A673 (cell line): ENCODE measurements at places on chromosomes 5 and 9. TPM values are rescaled to one million over a fixed set of nuclear protein-coding genes. Genes with fewer than 3 reads are reported as not detected.

Gene FCN2
- not detected in 2 replicates for total RNA-seq

Gene PPP2R2B
- total RNA-seq: not detected in 2 replicates

Gene CD180
- total RNA-seq: 0.24 TPM in 1 of 2 replicates, not detected in the other

Gene MCC
- 0.60 and 0.87 TPM in 2 replicates for total RNA-seq

Gene MSH3
- total RNA-seq: 16.2 and 18.4 TPM in 2 replicates

Gene DMRTA1
- total RNA-seq: 0.41 and 0.61 TPM in 2 replicates

- no peak overlapping the region for H3K27ac ChIP-seq
- no peaks in the 10 kb centered on the region for H3K36me3 ChIP-seq
- H3K27me3 ChIP-seq: peaks cover 26% of the 10 kb centered on the region
- H3K4me1 ChIP-seq: no peaks in the 10 kb centered on the region
- no peak for DNase-seq
These were observed 914 bp upstream of the CD72 start for GRCh38 chr9:35618854-35619799.

DNA sequence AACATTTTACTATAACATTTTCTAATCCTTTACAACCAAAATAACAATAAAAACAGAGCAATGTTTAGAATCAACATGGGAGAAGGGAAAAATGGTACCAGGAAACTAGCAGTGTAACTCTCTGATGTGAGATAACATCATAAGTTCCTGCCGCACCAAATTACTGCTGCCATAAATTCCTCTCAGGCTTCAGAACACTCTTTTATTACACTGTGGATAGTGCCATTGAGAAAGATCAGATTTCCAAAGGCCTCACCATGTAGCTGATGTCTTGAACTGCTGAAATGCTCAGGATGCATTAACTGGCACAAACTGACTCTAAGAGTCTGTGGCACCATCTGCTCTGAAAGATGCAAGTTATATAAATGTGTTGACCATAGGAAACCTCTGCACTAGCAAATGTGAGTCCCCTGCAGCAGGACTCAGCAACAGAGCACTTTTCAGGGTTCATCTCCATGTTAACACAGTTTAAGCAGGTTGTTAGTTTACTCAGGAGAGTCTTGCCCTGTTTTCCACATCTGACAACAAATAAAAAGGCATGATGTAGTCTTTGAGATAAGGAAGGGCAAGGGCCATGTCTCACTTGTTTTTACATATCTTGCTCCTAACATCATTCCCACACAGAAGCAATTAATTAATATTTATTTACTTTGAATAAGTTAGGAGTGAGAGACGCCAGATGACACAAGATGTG lies 218.1 kb downstream of the CETN3 start:
- H3K27me3 ChIP-seq: no peaks in the 10 kb centered on the region
- H3K4me3 ChIP-seq: no peak overlapping the region
- DNase-seq: no peak
- H3K4me1 ChIP-seq: no peaks in the 10 kb centered on the region
- no peak overlapping the region for H3K27ac ChIP-seq

- no peak overlapping the region for H3K4me3 ChIP-seq
- H3K27ac ChIP-seq: no peak overlapping the region
- H3K27me3 ChIP-seq: peaks cover 24% of the 10 kb centered on the region
These were observed 34.2 kb upstream of the CLPTM1L start for GRCh38 chr5:1378866-1379659.

GRCh38 chr5:51657340-51658240 lies 274.3 kb downstream of the ISL1 start:
- H3K4me3 ChIP-seq: no peak overlapping the region
- DNase-seq: peak; percentile 68
- no peak overlapping the region for H3K27ac ChIP-seq
- no peaks in the 10 kb centered on the region for H3K36me3 ChIP-seq
- no peaks in the 10 kb centered on the region for H3K27me3 ChIP-seq

GRCh38 chr5:154191467-154192261 lies 1.1 kb downstream of the GALNT10 start:
- no peaks in the 10 kb centered on the region for H3K36me3 ChIP-seq
- no peak for DNase-seq
- H3K4me1 ChIP-seq: peaks cover 9% of the 10 kb centered on the region
- no peak overlapping the region for H3K27ac ChIP-seq
- peaks cover 6% of the 10 kb centered on the region for H3K27me3 ChIP-seq
- peak overlapping the region; percentile 60 for H3K4me3 ChIP-seq

- no peaks in the 10 kb centered on the region for H3K27me3 ChIP-seq
- no peak overlapping the region for H3K4me3 ChIP-seq
- H3K4me1 ChIP-seq: no peaks in the 10 kb centered on the region
- H3K36me3 ChIP-seq: peaks cover 8% of the 10 kb centered on the region
These were observed 35.5 kb downstream of the BICD2 start for GRCh38 chr9:92728831-92729734.

GRCh38 chr5:93874080-93874479 lies 132.7 kb upstream of the POU5F2 start:
- H3K4me1 ChIP-seq: no peaks in the 10 kb centered on the region
- H3K36me3 ChIP-seq: no peaks in the 10 kb centered on the region
- H3K4me3 ChIP-seq: no peak overlapping the region
- no peak overlapping the region for H3K27ac ChIP-seq
- no peaks in the 10 kb centered on the region for H3K27me3 ChIP-seq

GRCh38 chr9:18676525-18676924 lies 202.6 kb downstream of the ADAMTSL1 start:
- H3K4me3 ChIP-seq: no peak overlapping the region
- no peak overlapping the region for H3K27ac ChIP-seq
- H3K27me3 ChIP-seq: no peaks in the 10 kb centered on the region
- no peaks in the 10 kb centered on the region for H3K4me1 ChIP-seq

- no peaks in the 10 kb centered on the region for H3K36me3 ChIP-seq
- no peak for DNase-seq
- peaks cover 7% of the 10 kb centered on the region for H3K4me1 ChIP-seq
- no peak overlapping the region for H3K27ac ChIP-seq
- no peak overlapping the region for H3K4me3 ChIP-seq
These were observed 19.7 kb upstream of the CSF1R start for GRCh38 chr5:150105928-150106615.

GRCh38 chr9:69139596-69139995 lies 34.5 kb upstream of the TJP2 start:
- no peak overlapping the region for H3K4me3 ChIP-seq
- no peaks in the 10 kb centered on the region for H3K36me3 ChIP-seq
- DNase-seq: no peak
- H3K27me3 ChIP-seq: no peaks in the 10 kb centered on the region
- H3K4me1 ChIP-seq: no peaks in the 10 kb centered on the region

DNA sequence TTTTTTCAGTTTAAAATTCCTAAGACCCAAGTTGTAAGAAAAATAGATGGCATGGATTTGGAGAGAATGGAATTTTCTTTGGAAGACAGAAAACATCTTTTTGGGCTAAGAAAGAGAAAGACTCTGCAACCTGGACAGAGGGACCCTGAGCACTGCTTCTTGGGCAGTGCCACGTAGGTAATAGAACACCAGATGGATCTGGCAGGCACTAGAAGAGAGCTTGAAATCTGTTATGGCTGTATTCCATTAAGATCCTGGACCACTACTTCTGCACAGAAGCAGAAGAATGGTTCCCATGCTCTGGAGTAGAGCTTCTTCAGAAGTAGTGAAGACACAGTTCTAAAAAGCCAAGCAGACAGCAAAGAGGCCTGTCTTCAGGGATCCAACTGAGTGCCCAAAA lies 306.4 kb upstream of the CD180 start:
- DNase-seq: no peak
- no peaks in the 10 kb centered on the region for H3K36me3 ChIP-seq
- no peaks in the 10 kb centered on the region for H3K27me3 ChIP-seq
- no peak overlapping the region for H3K4me3 ChIP-seq

GRCh38 chr5:63726496-63726895 lies 235.7 kb downstream of the HTR1A start:
- H3K4me1 ChIP-seq: no peaks in the 10 kb centered on the region
- H3K4me3 ChIP-seq: no peak overlapping the region
- DNase-seq: no peak
- H3K27ac ChIP-seq: no peak overlapping the region
- no peaks in the 10 kb centered on the region for H3K36me3 ChIP-seq

- no peaks in the 10 kb centered on the region for H3K36me3 ChIP-seq
- peaks cover 38% of the 10 kb centered on the region for H3K4me1 ChIP-seq
- no peaks in the 10 kb centered on the region for H3K27me3 ChIP-seq
- H3K4me3 ChIP-seq: no peak overlapping the region
- H3K27ac ChIP-seq: peak overlapping the region; percentile 78
These were observed 87.6 kb upstream of the COL5A1 start for GRCh38 chr9:134553996-134554372.

GRCh38 chr9:33415501-33416038 lies 13.2 kb upstream of the AQP7 start:
- DNase-seq: peak; percentile 38
- H3K36me3 ChIP-seq: no peaks in the 10 kb centered on the region
- no peak overlapping the region for H3K4me3 ChIP-seq
- no peak overlapping the region for H3K27ac ChIP-seq

DNA sequence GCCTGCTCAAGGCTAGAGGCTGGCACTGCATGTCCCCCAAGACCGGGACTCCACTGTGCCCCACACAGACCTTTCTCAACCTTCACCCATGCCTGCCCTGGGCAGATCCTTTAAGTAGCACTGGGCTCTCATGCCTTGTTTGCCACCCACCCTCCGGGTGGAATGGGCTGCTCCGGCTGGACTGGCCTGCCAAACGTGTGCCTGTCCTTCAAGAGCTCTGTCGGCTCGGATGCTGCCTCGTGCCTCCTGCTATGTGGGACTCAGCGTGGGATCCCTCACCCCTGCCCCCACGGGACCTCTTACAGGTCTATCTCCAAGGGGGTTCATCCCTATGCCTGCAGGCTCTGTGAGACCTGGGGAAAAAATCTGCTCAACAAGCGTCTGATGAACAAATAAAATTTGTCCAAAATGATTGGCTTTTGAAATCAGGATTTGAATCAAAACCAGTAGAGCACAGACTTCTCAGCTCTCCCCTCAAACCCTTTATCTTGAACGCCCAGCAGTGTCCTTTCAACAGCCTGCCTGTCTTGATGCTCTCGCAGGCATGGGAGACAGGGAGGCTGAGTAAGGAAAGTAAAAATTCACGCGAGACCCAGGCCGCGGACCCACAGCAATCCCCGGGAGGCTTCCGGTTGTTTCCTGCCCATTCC lies 56.3 kb downstream of the CRB2 start:
- H3K4me1 ChIP-seq: peaks cover 5% of the 10 kb centered on the region
- H3K4me3 ChIP-seq: no peak overlapping the region
- H3K27me3 ChIP-seq: no peaks in the 10 kb centered on the region
- H3K27ac ChIP-seq: no peak overlapping the region
- H3K36me3 ChIP-seq: no peaks in the 10 kb centered on the region

DNA sequence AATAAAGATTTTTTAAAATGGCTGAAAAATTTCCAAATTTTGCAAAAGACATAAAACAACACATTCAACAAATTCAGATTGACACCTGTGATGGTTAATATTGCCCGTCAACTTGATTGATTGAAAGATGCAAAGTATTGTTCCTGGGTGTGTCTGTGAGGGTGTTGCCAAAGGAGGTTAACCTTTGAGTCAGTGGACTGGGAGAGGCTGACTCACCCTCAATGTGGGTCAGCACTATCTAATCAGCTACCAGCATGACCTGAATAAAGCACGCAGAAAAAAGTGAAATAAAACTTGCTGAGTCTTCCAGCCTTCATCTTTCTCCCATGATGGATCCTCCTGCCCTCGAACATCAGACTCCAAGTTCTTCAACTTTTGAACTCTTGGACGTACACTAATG lies 868.0 kb upstream of the CTNND2 start:
- H3K36me3 ChIP-seq: no peaks in the 10 kb centered on the region
- H3K4me1 ChIP-seq: no peaks in the 10 kb centered on the region
- H3K27me3 ChIP-seq: no peaks in the 10 kb centered on the region
- no peak for DNase-seq
- no peak overlapping the region for H3K4me3 ChIP-seq
- no peak overlapping the region for H3K27ac ChIP-seq

GRCh38 chr5:7910738-7911428 lies 41.9 kb downstream of the MTRR start:
- no peaks in the 10 kb centered on the region for H3K27me3 ChIP-seq
- no peak for DNase-seq
- H3K4me3 ChIP-seq: no peak overlapping the region
- no peaks in the 10 kb centered on the region for H3K36me3 ChIP-seq

- H3K27ac ChIP-seq: no peak overlapping the region
- H3K4me1 ChIP-seq: no peaks in the 10 kb centered on the region
- DNase-seq: no peak
- no peak overlapping the region for H3K4me3 ChIP-seq
These were observed 499.1 kb upstream of the GRIN3A start for GRCh38 chr9:102237520-102237919.

GRCh38 chr9:71886015-71886414 lies 25.0 kb downstream of the ABHD17B start:
- no peaks in the 10 kb centered on the region for H3K36me3 ChIP-seq
- no peak overlapping the region for H3K4me3 ChIP-seq
- no peak for DNase-seq
- H3K27ac ChIP-seq: no peak overlapping the region
- no peaks in the 10 kb centered on the region for H3K27me3 ChIP-seq

- no peak overlapping the region for H3K27ac ChIP-seq
- H3K4me3 ChIP-seq: no peak overlapping the region
- H3K4me1 ChIP-seq: no peaks in the 10 kb centered on the region
These were observed 354.9 kb downstream of the DIRAS2 start for GRCh38 chr9:90287567-90288274.

GRCh38 chr9:116045083-116045482 lies 108.5 kb upstream of the PAPPA start:
- H3K36me3 ChIP-seq: no peaks in the 10 kb centered on the region
- no peak for DNase-seq
- H3K27ac ChIP-seq: no peak overlapping the region
- no peaks in the 10 kb centered on the region for H3K27me3 ChIP-seq
- no peak overlapping the region for H3K4me3 ChIP-seq
- no peaks in the 10 kb centered on the region for H3K4me1 ChIP-seq

DNA sequence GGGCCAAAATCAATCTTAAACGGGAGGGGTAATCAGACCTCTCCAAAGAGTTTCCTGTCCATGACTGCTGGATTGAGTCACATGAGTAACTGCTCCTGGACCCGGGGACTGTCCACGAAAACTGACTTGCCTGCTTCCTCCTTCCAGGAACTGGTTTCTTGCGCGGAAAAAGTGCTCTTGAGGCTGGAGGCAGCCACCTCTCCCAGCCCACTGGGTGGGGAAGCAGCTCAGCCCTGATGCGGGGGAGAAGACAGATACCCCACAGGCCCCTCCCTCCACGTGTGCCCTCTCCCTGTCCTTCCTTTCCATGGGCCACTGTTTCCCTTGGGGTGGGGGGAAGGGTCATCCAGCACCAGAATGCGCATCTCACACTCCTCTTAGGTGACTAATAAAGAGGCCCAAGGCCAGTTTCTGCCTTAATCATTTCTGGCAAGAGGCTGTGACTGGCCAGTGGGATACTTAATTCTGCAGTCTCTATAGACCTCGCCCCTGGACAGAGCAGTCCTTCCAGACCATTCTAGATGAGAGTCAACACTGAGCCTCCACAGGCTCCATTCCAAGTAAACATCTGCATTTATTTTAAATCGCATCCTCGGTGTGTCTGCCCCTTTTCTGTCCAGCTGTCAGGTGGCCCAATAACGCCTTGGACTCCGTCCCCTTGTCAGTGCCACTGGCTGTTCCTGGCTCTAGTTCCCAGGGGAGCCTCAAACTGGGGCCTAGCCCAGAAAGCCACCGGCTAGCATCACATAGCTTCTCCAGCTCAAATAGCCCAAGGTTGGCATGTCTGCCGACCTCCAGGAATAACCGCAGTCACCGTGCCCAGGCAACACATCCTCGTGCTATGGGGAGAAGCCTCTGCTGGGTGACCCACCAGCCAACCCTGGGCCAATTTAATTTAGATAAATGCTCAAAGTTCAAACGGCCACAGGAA lies 12.0 kb downstream of the REXO4 start:
- no peaks in the 10 kb centered on the region for H3K4me1 ChIP-seq
- no peaks in the 10 kb centered on the region for H3K27me3 ChIP-seq
- H3K27ac ChIP-seq: no peak overlapping the region
- no peak overlapping the region for H3K4me3 ChIP-seq
